ENCODE measurements at places on chromosomes 11 and 22. TPM values are rescaled to one million over a fixed set of nuclear protein-coding genes. Genes with fewer than 3 reads are reported as not detected.

The MMP27 gene
- total RNA-seq = not detected

The TBX10 gene
- 0.15 TPM for total RNA-seq

The SCO2 gene
- total RNA-seq = not detected

- DNase-seq = no peak
Measured at GRCh38 chr11:59866836-59867235, 549 bp upstream of the TCN1 start.

DNA sequence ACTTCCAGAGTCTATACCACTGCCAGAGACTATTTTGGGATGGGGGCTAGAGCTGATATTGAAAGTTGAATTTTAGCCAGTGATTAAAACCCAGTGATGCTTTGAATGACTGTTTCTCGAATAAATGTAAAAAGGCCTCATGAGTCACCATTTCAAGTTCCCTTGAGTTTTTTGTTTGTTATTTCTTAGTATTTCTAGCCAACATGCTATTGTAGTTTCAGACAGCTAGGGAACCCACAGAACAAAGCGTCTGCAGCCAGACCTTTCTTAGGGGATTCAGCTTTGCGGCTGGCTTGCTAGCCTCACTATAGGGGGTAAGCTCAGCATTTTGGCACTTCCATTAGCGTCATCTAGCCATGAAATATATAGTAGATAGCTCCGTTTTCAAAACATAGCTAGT is 66.5 kb downstream of the DBX1 start:
- DNase-seq = no peak

DNA sequence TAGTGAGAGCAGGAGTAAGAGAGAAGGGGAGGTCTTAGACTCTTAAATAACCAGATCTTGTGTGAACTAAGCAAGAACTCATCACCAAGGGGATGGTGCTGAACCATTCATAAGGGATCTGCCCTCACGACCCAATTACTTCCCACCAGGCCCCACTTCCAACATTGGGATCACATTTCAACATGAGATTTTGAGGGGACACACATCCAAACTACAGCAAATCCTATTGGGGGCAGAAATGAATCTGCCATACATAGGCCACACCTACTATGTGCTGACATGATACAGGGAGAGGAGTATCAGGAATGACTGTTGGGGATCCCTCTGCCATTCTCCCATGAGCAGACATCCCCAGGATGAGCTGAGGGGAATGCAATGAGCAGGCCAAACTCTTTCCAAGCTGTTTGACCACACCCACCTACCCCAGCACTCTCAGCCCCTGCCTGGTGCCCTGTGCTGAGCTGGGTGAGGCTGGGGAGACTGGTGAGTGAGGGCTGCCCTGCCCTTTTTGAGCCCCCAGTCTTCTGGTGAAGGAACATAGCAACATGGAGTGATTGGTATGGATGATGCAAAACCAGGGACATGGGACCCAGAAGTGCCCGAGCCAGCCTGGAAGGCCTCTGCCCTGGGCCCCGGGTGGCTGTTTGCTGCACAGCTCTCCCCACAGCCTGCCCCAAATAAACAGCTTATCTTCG is 1.2 kb upstream of the GTSE1 start:
- DNase-seq = no peak

DNA sequence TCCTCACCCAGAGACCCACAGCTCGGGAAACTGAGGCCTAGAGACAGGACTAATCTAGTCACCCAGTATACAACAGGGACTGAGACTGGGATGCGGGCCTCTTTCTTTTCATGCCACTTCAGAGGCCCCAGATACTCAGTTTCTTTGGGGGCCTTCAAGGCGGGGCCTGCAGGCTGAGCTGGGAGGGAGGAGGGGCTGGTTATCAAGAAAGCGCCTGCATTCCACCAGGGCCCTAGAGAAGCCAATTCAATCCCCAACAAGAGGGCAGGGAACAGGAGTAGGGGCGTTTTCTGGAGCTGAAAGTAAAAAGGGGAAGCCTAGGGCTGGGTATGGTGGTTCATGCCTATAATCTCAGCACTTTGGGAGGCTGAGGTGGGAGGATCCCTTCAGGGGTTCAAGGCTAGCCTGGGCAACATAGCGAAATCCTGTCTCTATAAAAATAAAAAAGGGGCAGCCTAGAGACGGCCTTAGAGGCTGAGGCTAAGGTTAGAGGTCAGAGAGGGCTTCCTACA is 1.6 kb downstream of the ATG2A start:
- no peak for DNase-seq

The OSBP2 gene
- 0.63 TPM for total RNA-seq

DNA sequence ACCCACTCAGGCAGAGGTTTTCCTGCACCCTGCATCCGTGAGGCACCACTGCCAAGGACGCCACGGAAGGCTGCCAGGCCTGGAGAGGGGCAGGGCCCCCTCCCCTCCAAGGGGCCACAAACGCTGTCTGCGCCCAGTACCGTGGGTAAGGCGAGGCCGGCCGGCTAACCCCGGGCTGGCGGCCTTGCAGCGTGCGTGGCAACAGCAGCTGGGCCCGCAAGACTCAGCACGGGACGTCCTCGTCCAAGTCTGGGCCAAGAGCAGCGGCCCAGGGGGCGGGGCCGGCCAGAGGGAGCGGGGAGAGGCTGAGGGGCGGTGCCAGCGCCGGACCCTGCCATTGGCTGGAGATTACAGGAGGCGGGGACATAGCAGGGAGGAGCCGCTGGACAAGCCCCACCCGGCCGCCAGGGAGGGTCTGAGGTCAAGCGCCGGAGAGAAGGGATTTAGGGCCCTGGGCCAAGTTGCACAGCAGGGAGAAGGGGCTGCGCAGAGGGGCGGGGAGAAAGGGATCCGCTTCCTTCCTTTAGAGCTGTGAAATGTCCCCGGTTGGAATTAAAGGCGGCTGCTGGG is 16.0 kb downstream of the SLC43A1 start:
- DNase-seq = peak; percentile 99

GRCh38 chr11:118746988-118747585 is 43.9 kb downstream of the DDX6 start:
- no peak for DNase-seq

The FAM180B gene
- total RNA-seq = not detected

DNA sequence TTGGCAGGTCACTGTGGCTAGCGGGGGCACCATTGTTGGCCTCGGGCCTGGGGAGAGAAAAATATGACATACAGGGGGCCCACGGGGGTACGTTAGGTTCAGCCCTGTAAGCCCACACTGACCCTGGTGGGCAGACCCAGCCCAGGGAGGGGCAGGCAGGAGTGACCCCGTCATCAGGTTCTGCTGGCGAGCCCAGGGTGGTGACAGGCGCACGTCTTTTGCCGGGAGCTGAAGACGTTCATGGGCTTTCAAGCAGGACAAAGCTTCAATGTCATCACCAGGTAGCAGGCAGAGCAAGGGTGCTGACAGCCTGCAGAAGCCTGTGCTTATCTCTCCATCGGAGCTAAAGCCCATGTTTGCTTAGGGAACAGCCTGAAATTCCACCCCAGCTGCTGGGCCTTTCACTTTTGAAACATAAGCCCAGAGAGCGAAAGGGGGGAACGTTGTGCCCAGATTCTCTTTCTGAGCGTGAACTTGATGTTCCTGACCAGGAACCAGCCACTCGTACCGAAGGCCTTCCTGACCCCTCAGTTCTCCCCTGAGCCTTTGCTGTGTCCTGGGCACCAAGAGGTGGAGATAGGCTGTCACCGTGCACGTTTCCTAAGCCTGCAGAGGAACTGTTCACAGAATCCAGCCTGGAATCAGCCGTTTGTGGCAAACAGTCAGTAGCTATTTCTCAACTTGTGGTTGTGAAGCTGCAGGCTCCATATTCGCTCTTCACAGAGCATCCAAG is 74.0 kb upstream of the ATXN10 start:
- DNase-seq = no peak

Data from left lobe of liver (tissue), 2 donors.